ENCODE measurements at places on chromosomes 3 and 15.

DNA sequence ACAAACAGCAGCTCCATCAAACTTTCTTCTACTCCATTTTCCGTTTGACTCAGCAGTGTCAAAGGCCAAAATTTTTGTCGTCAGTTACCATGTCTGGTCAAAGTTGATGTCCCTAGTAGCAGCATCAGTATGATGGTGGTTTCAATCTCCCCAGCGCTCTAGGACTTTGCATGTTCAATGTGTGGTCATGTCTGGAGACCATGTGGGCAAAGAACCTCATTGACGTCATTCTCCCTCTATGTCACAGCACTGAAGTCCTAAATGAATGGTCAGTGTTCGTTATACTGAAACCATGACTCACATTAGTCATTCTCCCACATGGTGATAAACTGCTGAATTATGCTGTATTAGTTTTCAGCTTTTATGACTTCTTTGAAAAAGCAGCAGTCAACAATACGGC lies 23.2 kb downstream of the SHC4 start:
- peak; percentile 100 for DNase-seq

DNA sequence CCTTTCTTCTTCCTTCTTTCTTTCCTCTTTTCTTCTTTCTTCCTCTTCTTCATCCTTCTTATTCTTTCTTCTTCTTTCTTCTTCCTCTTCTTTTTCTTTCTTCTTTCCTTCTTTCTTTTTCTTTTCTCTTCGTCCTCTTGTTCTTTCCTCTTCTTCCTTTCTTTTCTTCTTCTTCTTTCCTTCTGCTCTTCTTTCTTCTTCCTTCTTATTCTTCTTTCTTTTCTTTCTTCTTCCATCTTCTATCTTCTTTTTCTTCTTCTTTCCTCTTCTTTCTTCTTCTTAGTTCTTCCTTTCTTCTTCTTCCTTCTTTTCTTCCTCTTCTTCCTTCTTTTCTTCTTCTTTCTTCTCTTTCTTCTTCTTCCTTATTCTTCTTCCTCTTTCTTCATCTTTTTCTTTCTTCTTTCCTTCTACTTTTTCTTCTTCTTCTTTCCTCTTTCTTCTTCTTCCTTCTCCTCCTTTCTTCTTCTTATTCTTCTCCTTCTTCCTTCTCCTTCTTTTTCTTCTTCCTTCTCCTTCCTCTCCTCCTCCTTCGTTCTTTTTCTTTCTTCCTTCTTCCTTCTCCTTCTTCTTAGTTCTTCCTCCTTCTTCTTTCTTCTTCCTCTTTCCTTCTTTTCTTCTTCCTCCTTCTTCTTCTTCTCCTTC lies 37.8 kb downstream of the SPG21 start:
- DNase-seq, result no peak

DNA sequence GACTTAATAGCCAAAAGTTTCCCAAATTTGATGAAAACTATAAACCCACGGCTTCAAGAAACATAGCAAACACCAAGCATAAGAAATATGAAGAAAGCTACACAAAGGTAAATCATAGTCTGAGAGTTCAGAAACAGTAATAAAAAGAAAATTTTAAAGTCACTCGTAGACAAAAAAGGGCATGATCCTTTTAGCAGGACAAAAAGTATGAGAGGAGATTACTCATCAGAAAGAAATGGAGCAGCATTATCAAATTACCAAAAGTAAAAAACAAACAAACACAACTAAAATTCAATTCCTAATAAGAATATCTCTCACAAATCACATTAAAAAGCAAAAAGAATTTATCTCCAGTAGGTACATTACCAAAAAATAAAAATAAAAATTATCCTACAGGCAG lies 279.4 kb upstream of the UBE2E2 start:
- DNase-seq, result no peak

DNA sequence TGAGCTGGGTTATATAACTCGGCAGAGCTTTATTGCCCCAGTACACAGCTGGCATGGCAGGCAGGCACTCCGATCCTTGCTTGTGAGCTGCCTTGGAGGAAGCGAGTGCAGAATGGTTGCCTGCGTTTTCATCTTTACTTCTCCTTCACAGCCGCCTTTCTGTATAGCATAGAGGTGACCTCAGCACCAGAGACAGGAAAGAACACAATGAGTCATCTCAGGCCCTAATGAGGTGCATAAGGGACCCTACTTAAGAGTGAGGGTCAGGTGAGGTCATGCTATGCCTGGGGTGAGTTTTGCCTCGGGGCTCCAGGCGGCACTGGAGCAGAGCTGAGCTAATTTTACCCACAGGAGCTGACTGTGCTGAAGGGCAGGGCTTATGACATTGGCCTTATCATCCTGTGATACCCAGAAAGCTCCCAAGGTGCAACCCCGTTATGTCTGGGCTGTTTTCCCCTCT lies 43.5 kb downstream of the LPP start:
- DNase-seq, result peak; percentile 46

DNA sequence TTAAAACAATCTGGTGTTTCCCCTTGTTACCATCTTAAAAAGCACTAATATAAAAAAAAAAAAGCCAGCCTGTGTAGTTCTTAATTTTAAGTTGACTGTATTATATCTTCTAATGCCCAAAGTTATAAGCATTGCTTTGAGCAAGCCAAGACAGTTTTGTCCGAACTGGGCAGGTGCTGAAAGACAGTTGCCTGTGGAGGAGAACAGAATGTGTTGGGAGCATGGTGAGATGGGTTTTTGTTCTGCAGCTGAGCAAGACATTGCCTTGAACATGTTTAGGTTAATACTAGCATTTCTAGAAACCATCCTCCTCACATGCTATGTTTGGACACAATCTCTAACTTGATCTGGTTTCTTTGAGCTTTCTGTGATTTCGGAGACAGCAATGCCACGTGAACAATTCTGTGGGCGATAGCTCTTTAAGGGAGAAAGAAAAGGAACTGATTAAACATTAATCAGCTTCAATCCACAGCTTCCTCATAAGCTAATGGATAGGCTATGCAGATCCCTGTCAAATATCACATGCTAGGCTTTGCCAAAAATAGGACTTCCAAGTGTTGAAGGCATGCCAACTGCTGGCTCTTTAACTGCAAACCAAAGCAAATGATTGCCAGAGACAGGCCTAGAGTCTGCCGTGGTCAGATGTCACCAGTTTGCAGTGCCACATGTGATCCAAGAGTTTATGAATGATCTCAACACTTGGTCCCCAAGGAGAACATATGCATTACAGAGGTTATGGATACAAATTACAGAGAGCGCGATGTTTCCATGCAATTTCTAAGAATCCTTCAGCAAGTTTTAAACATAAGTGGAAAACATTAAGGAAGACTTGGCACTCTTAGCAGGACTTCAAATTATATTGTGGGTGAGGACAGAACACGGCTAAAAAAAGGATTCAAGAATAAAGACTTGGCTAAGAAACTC lies 428.1 kb downstream of the ROBO2 start:
- DNase-seq, result peak; percentile 2

DNA sequence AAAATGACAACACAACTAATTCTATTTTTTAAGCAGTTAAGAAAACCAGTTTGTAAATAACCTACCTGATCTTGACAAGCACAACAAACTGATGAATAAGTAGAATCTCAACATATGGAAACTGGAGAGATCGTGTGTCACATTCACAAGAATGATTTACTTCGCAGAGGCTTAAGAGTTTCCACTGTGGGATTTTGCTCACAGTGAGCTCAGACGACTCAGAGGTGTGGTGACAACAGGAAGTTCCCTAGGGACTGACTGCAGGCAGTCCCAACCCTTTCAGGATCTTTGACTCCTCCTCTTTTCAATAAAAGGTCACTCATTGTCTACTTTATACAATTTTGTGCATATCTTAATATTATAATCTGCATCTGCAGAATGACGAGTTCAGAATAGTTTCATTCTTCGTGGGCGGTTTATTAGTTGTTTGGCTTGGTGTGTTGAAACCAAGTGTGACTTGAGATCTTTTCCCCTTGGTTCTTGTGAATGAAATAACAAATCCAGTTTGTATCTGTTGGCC lies at the start of gene LIPH:
LIPH (minus strand) TSS at position 231 of the 520 bp plus-strand sequence; CDS start at position 114, 117 bp downstream.
- DNase-seq, result peak; percentile 23

GRCh38 chr15:90599644-90600043 lies 69.9 kb downstream of the CRTC3 start:
- DNase-seq, result no peak

- no peak for DNase-seq
These were observed 64.3 kb downstream of the FRMD5 start for GRCh38 chr15:44130778-44131177.

- DNase-seq, result no peak
These were observed 51.5 kb downstream of the IGF1R start for GRCh38 chr15:98699591-98700424.

- no peak for DNase-seq
These were observed 185.3 kb downstream of the CFAP20DC start for GRCh38 chr3:58864480-58864879.

- peak; percentile 68 for DNase-seq
These were observed 170.5 kb upstream of the PROK2 start for GRCh38 chr3:71955240-71956068.

DNA sequence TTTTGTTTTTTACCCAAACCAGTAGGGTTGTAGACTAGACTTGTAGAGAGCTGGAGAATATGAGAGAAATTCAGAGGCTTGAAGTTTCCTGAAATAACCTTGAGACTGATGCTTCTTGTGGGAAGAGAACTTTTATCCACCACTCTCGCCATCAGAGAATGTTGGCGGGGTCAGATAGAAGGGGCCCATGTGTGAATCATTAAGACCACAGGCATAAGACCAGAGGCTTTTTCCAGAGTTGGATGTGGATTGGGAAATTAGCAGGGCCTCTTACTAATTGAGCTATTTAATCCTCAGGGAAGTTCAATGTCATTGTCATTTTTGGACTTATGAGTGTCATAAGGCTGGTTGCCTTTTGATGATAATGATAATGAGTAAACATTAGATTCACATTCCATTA lies 246.9 kb upstream of the THRB start:
- DNase-seq, result no peak

GRCh38 chr3:81929697-81930096 lies 168.3 kb upstream of the GBE1 start:
- DNase-seq, result no peak

- no peak for DNase-seq
These were observed 38.4 kb upstream of the MEIS2 start for GRCh38 chr15:37138591-37139215.

GRCh38 chr15:85071504-85071903 lies 89.8 kb downstream of the PDE8A start:
- DNase-seq, result no peak

DNA sequence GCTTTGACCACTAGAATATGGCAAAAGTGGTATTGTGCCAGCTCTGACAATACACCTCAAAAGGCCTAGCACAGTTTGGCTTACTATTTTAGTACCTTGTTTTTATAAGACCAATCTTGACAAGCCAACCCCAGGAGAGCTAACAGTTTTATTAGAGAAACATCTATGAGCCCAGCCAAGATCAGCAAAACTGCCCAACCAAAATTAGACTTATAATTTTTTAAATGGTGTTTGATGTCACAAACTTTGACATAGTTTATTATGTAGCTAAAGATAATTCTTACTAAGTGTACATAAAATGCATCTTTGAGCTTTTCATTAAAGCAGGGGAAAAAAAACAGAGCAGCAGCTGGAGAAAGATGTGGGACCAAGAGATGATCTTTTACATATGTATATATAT lies 537.5 kb downstream of the ZPLD1 start:
- DNase-seq, result peak; percentile 10

DNA sequence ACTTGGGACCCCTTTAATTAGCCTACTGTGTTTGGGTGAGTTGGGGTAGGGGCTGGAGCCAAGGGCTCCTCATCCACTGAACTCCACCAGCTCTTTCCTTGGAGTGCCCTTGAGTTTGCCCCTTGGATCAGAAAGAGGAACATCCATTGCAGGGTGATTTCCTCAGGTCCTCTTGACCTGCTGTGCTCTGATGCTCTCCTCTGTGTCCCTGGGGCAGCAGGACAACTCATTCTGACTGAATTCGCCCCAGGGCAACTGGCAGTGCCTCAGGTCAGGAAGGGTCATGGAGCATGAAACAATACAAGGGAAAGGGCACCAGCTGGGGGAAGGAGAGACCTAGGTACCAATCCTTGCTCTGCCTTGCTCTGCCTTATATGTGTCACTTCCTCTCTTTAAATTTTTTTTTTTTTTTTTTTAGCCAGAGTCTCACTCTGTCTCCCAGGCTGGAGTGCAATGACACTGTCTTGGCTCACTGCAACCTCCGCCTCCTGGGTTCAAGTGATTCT lies 47.8 kb downstream of the BSN start:
- DNase-seq, result no peak

- no peak for DNase-seq
These were observed 168.2 kb upstream of the RARB start for GRCh38 chr3:25259871-25260270.

DNA sequence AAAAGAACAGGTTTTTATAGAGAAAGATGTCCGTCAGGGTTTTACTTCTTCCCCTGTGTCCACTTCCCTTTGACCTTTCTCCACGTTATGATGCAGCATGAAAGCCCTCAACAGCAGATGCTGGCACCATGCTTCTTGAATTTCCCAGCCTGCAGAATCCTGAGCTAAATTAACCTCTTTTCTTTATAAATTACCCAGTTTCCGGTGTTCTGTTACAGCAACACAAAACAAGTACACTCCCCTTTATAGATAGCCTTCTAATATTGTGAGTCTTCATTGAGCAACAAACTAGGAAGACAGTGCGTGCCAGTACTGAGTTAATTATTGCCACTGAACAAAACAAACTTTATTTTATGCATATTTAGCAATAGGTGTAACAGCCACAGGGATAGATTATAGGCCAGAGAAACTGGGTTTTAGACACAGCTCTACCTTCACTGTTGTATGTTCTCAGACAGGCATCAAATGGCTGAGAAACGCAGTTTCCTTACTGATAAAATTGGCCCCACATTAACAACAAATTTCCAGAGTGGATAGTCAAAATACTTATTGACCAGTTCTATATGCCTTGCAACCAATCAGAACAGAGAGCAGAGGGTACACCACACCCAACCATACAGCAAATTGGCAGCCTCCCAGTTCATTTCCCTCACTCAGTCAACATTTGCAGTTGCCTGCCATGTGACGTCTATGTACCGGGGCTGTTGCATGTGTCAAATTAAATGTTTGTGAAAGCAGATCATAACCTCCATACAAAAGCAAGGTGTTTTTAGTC lies 14.4 kb upstream of the TBL1XR1 start:
- DNase-seq, result no peak

- no peak for DNase-seq
These were observed 5.4 kb upstream of the RAB6B start for GRCh38 chr3:133901083-133901482.

DNA sequence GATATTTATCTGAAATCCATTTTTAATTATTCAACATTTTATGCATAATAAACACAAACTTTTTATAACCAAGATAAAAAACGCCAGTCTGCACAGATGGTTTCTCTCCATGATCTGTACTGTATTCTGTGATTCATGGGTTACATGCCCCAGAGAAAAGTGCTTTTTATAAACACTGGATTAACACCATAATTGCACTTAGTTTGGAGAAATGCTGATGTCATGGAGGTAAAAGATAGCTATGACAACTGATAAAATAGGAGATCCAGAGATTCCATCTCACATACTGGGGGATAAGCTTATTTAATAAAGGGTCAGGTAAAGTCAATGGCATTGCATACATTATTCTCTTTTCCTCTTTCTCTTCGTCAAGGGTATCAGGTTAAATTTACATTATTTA lies 1460.4 kb upstream of the ALCAM start:
- no peak for DNase-seq
